ENCODE measurements at places on chromosomes 2 and 18. TPM values are rescaled to one million over a fixed set of nuclear protein-coding genes. Genes with fewer than 3 reads are reported as not detected.

ATP6V1B1 gene
- 73.2 TPM for total RNA-seq

EFEMP1 gene
- 75.9 TPM for total RNA-seq

RUFY4 gene
- total RNA-seq: 0.29 TPM

M1AP gene
- 0.47 TPM for total RNA-seq

GPC1 gene
- 42.0 TPM for total RNA-seq

DCDC2C gene
- total RNA-seq: 0.93 TPM

DSG3 gene
- not detected for total RNA-seq

KCNK3 gene
- total RNA-seq: 6.7 TPM

CRYBA2 gene
- not detected for total RNA-seq

MAP2 gene
- total RNA-seq: 14.7 TPM

ANO7 gene
- total RNA-seq: 1.6 TPM

HOXD1 gene
- total RNA-seq: 5.5 TPM

OTOS gene
- total RNA-seq: not detected

Measured in metanephros (tissue), 2 donors.